ENCODE measurements at places on chromosomes 13 and 19. TPM values are rescaled to one million over a fixed set of nuclear protein-coding genes. Genes with fewer than 3 reads are reported as not detected.

SIAH3 gene
- total RNA-seq = not detected

ZNF528 gene
- 0.16 TPM for total RNA-seq

TMEM161A gene
- 24.3 TPM for total RNA-seq

SIGLEC12 gene
- total RNA-seq = not detected

CNFN gene
- 41.3 TPM for total RNA-seq

PLPP2 gene
- 109 TPM for total RNA-seq

ODAD3 gene
- total RNA-seq = 1.0 TPM

ZNF324B gene
- total RNA-seq = 7.6 TPM

SERTM1 gene
- not detected for total RNA-seq

LRG1 gene
- 0.06 TPM for total RNA-seq

TTC9B gene
- 0.61 TPM for total RNA-seq

LDLR gene
- total RNA-seq = 27.5 TPM

PGLYRP1 gene
- total RNA-seq = not detected

CD209 gene
- total RNA-seq = not detected

ASF1B gene
- total RNA-seq = 28.0 TPM

SIGLEC7 gene
- total RNA-seq = not detected

KLF5 gene
- 52.4 TPM for total RNA-seq

CLEC17A gene
- not detected for total RNA-seq

SPRED3 gene
- 2.6 TPM for total RNA-seq

SIGLEC6 gene
- total RNA-seq = not detected

LGI4 gene
- total RNA-seq = 0.28 TPM

ZIC2 gene
- 6.5 TPM for total RNA-seq
